ENCODE measurements at places on chromosomes 12 and 14.

- DNase-seq = peak; percentile 32
Observed at GRCh38 chr14:21498540-21499526, 12.3 kb downstream of the METTL3 start.

GRCh38 chr12:49622501-49623141 lies 740 bp upstream of the PRPF40B start:
- no peak for DNase-seq

- DNase-seq = no peak
Observed at GRCh38 chr14:99209409-99209808, 62.6 kb downstream of the BCL11B start.

DNA sequence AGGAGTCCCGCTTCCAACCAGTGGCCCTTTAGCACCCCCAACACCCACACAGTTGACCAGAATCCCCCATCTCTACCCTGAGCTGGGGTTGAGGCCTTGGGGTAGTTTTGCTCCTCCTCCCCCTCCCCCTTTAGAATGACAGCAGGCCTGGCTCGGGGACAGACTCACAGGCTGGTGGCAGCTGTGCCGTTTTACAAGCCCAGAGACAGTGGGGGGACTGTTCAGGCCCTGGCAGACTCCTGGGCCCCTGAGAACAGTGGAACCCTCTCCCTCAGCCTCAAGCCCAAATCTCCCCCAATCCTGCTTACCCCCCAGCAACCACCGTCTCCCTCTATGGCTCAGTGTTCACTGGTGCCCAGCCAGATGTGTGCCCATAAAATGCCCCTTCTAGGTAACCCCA lies 10.1 kb downstream of the TMEM119 start:
- no peak for DNase-seq

GRCh38 chr12:55877824-55878223 lies 35.1 kb upstream of the MMP19 start:
- no peak for DNase-seq

DNA sequence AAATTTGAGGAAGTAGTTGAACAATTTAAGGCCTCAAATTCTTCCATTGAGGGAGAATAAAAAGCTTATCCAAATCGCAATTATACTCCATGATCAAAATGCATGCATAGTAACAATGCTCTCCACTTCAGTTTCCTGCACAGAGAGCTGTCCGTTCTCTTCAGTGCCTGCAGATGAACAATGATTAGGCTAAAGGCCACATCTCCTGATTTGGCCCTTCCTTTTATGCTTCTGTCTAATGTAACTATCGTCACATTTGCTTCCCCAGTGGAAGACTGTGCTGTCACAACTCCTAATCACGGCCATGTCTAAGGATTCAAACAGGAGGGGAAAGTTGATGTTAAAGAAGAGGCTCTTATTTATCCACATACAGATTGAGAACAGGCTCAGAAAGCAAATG lies 113.6 kb upstream of the NPAS3 start:
- DNase-seq = no peak

- no peak for DNase-seq
Observed at GRCh38 chr12:106582641-106583230, at the start of gene RFX4. RFX4 (plus strand) TSS chr12:106583004; CDS start chr12:106583321, 317 bp downstream.

- DNase-seq = no peak
Observed at GRCh38 chr12:49111206-49111605, 559 bp upstream of the LMBR1L start.

GRCh38 chr14:58107947-58108552 lies 44.0 kb downstream of the ARMH4 start:
- no peak for DNase-seq

DNA sequence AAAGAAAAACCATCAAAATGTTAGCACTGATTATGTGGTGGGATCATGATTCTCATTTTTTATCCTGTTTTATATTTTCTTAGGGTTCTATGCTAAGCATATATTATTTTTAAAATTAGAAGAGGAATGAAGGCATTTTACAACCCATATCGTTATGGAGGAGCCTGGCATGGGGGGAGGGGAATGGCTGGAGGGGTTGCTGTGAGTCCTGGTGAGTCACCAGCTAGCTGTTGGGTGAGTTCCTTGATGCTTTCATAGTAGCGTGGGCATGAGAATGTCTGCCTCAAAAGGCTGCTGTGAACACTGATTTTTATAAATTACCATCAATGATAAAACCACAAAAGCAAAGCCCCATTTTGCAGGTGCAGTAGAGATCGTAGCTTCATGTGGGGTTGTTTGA lies 46.9 kb downstream of the C14orf132 start:
- DNase-seq = no peak
